ENCODE measurements at places on chromosomes 1 and 21.

- no peak for DNase-seq
These were observed 15.5 kb upstream of the PSMB2 start for GRCh38 chr1:35656863-35657232.

- DNase-seq = no peak
These were observed 12.5 kb downstream of the KIF17 start for GRCh38 chr1:20705203-20705755.

- DNase-seq = no peak
These were observed 353.8 kb upstream of the PTBP2 start for GRCh38 chr1:96367791-96368190.

- peak; percentile 21 for DNase-seq
These were observed 23.0 kb upstream of the PRSS38 start for GRCh38 chr1:227792216-227793078.

GRCh38 chr1:90175490-90176167 is 180.7 kb downstream of the ZNF326 start:
- no peak for DNase-seq

GRCh38 chr1:61379693-61380092 is 297.3 kb downstream of the NFIA start:
- DNase-seq = no peak

All from GM23338 (cell line).